Nasal cavity respiratory epithelium epithelial cell of viscerocranial mucosa (primary cell): ENCODE measurements at places on chromosomes 7 and 10. TPM values are rescaled to one million over a fixed set of nuclear protein-coding genes. Genes with fewer than 3 reads are reported as not detected.

Gene MBL2
- not detected in 2 replicates for total RNA-seq

Gene OR2A1
- not detected in 2 replicates for total RNA-seq

Gene UNCX
- not detected in 2 replicates for total RNA-seq

Gene RHOBTB1
- total RNA-seq, result 5.1 and 9.2 TPM in 2 replicates
